ENCODE measurements at places on chromosomes 1 and 21.

DNA sequence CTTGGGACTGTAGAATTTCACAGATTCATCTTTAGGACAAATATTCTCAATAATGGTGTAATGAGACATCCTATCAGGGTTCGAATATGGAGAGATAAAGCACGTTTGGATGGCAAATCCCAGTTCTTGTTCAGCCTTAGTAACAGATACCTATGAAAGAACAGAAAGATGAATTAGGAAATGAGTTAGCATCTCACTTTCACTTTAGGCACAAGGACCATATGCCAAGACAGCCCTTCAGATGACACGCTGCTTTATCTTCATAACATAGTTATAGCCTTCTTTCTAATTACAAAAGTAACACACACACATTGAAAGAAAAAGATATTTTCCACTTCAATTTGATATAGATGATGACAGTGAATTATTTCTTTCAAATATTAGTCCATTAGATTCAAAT is 173.6 kb downstream of the TGFBR3 start:
- DNase-seq = no peak

DNA sequence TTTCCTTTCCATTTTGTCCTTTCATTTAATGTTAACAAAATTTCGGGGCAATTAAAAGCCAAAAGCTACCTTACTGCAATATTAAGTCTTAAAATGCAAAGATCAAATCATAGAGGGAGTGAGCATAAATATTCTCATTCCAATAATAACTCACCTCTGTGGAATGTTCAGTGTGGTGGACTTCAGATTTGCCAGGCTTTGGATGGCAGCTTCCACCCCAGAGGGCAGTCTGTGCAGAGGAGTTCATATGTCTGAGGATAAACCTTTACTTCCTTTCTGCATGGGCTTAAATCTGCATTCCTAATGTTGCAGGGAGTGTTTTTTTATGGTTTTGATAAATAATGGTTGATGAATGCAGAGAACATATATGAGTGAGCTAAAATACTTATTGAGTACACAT is 16.3 kb downstream of the KIAA0040 start:
- DNase-seq = no peak

DNA sequence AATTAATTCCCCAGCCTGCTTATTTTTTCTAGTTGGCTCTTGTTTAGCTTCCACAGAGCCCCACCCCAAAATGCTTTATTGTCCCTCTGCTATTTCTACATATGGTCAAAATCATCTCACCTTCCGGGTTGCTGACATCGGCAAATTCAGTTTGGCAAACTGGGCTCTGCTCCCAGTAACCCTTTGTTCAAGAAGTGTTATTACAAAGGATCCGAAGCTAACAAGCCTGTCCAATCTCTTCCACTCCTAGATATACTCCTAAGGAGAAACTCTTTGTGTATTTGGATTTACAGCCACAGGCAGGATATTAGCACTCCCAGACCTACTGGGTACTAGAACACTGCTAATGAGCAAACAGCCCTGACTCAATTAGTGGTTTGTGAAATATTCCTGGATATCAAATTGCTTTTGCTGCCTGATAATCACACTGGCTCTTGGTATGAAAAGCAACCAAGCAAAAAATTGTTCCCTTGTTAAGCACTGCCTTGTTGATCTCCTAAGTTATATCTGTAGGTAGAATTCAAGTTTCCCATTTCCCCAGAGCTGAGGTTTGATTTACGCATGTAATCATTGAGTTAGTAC is 4.0 kb downstream of the JUN start:
- DNase-seq = peak; percentile 78

GRCh38 chr1:228308085-228308601 is 98.5 kb downstream of the TRIM11 start:
- DNase-seq = no peak
